ENCODE measurements at places on chromosomes 13 and 19.

- DNase-seq = peak; percentile 32
These were observed 619.6 kb downstream of the KCTD12 start for GRCh38 chr13:76266561-76266960.

GRCh38 chr19:4016486-4016885 is 8.9 kb downstream of the PIAS4 start:
- DNase-seq = no peak

- no peak for DNase-seq
These were observed 11.7 kb upstream of the MKNK2 start for GRCh38 chr19:2062770-2063169.

GRCh38 chr19:641702-642101 is 2.0 kb downstream of the FGF22 start:
- no peak for DNase-seq

GRCh38 chr19:32232449-32232848 is 113.0 kb upstream of the ZNF507 start:
- no peak for DNase-seq

GRCh38 chr19:22617614-22618320 is 16.4 kb upstream of the ZNF492 start:
- DNase-seq = no peak

GRCh38 chr13:28654276-28654675 is 4.7 kb upstream of the POMP start:
- peak; percentile 57 for DNase-seq

GRCh38 chr19:21680671-21681070 is 86.7 kb downstream of the ZNF100 start:
- DNase-seq = no peak

GRCh38 chr19:1253514-1254080 is 5.2 kb downstream of the MIDN start:
- DNase-seq = no peak

DNA sequence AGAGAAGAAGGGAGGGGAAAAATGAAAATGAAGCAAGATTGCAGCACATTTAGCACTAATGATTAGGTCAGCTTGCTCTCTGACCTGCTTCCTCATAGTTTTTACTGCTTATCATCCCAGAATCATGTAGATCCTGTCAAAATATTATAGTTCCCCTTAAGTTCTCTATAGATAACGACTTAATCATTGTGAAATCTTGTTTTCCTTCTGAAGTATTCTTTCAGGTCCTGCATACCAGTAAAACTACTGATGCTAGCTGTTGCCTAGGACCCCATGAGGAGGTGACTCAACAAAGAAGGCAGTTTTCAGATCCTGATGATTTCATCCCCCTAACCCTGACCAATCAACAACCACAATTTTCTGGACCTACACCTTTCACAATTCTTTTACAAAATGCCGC is 1131.7 kb downstream of the SLITRK5 start:
- no peak for DNase-seq

DNA sequence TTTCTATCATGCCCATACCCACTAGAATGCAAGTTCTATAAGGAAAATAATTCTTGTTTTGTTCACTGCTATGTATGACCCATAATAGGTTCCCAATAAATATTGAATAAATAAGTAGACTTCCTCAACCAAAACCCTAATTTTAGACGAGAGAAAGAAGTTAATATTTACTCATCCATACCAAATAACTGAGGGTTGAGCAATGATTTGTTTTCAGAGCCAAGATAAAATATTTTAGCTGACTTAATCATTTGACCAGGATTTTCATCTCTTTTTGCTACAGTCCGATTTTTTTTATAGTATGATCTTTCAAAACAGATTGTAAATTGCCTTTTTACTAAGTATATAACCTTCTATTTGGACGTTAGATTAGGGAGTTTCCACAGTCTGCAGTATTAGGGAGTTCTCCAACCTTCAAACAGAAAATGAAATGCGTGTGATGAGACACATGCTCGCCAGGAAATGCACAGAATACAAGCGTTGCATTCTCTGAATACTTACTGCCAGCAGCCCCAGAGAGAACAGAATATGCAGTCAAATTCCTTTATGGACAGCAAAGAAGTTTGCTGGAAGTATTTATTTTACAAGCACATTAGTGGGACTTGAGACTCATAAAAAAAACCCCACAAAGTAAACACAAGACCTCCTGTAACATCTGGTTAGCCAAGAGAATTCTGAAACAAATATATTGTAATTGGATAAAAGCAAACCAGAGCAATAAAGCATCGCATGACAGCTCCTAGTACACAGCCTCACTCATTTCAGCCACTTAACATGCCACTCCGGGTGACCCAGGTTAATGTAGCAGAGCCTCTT is 230.0 kb downstream of the MYO16 start:
- peak; percentile 90 for DNase-seq

DNA sequence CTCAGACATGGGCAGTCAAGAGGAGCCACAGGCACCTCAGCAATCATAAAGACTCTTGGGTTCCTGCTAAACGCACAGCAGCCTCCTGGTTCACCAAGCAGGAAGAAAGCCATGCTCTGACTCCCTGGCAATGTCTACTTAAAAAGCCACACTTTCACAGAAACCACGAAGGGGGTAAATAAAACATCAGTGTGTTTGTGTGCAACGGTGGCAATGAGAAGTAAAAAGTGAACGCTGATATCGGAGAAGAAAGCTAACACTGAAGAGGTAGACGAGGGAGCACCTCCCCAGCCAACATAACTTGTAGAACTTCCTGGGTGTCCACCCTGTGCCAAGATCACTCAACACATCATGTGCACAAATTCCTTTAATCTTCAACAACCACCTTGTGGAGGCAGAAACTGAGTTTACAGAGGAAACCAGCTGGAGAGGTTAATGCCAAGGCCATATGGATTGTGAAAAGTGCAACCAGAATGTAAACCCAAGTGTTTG is 30.2 kb downstream of the HSPH1 start:
- DNase-seq = no peak

GRCh38 chr13:100131863-100132574 is 43.1 kb downstream of the PCCA start:
- DNase-seq = peak; percentile 92

DNA sequence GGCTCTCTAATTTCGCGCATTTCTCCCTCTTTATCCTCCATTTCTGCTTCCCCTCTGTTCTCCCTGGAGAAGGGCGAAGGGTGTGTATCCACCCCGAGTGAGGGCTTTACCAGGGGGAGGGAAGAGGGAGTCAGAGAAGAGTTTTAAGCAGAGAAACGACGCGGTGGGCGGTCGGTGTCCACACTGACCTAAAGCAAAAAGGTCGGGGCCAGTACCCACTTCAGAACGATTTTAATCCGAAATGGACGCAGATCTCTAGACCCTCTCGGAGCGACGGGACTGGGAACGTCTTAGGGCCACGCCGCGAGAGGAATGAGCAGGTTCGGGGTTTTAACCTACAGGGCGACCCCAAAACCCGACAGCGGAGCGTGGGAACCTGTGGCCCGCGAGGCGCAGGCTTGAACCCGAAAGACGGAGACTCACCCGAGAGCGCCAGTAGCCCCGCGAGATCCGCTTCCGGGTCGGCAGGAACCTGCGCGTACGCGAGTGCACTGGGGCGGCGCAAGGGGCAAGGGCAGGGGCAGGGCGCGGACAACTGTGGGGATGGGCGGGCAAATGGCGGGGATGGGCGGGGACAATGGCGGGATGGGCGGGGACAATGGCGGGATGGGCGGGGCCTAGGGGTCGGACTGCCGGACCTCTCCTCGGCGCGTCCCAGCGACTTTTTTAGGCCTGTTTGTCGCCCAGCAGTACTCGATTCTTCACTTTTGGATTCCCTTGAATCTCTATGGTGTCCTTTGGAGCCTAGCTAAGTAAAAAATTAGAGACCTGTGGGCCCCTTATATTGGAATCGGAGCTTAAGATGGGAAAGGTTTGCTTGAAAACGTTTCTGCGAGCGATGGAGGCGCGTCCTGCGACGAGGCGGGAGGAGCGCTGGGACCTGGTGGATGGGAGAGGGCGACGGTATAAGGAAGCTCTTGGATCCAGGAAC is at the start of gene ZNF677:
ZNF677 (minus strand) TSS at position 463 of the 931 bp plus-strand sequence. CDS start 3,323 bp downstream, outside the sequence.
- DNase-seq = peak; percentile 92

DNA sequence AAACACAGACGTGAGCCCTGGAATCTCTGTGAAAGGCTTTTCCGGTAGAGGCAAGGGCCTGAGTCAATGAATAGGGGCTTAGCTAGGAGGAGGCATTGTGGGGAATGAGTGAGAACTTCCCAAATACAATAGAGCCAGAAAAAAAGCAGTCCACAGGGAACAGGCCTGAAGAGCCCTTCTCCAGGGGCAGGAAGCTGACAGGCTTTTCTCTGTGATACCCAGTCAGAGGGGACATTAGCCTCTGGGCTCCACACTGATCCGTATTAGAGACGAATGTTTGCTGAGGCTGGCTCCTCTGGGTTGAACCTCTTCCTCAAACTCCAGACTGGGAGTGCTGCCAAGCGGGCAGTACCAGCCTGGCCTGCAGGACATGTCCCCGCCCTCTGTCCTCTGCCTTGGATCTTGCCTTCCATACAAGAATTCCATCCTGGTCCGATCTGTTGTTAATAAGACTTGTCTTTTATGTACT is 2.3 kb downstream of the DHRS12 start:
- no peak for DNase-seq

DNA sequence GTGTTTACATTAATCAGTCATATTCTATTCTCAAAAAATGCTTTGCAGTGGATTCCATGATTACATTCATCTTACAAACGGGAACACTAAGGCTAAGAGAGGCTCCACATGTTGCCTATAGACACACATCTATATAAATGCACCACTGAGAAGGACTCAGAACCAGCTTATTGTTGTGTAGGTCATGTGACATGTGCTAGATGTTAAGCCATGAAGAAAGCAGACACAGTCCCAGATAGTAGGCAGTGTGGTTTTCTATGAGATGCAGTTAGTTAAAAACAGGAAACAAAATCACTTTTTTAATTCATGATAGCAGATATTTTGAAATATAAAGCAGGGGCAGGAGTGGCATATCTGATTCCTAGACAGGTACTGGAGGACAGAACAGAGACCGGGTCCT is 10.7 kb downstream of the SIGLEC6 start:
- DNase-seq = no peak

DNA sequence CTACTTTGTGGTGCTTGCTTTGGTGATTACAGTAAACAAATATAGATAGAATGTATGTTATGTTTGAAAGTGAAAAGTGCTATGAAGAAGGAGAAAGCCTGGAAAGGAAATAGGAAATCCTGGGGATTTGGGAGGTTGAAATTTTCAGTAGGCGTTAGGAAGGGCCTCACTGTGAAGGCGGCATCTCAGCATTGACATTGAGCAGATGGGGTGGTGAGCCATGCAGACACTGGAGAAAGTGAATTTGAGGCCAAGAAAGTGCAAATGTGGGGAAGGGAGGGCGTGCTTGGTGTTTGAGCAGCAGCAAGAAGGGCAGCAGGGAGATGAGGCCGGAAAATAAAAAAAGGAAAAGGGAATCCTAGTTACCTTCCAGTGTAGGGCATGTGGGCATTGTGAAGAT is 20.3 kb downstream of the SOX21 start:
- no peak for DNase-seq

DNA sequence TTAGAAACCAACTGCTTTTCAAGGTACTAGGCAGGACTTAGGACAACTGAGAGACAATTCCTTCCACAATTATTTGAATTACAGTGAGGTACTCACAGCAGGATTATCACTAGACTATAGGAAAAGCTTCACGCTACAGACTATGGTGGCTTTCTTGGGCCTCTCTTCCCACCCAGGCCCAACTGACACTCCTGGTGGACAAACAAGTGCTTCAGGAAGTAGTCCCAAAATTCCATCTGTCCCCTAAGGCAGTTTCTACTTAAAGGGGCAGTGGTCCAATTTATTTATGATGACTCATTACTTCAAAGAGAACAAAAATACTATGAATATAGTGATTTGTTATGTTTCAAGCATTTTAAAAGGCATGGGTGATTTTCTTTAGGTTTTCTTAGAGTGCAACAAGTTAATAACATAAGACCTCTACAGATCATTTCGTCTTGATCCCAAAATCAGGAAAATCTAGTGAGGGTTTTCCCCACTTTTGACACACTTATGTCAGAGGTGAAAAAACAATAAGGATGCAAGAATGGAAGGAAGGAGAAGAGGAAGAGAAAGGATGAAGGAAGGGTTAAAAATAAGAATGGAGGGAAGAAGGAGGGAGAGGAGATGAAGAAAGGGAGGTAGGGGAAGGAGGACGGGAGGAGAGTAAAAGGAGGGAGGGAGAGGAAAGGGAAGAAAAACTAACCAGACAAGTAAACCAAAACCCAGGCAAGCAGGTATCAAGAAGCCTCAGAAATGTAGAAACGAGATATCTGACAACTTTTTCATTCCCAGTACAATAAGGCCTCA is 100.7 kb downstream of the SERP2 start:
- peak; percentile 23 for DNase-seq

- no peak for DNase-seq
These were observed 1.7 kb upstream of the TGFBR3L start for GRCh38 chr19:7912697-7913564.

GRCh38 chr13:21436582-21436981 is 22.5 kb downstream of the ZDHHC20 start:
- no peak for DNase-seq

- DNase-seq = no peak
These were observed 734.3 kb upstream of the MIR17HG start for GRCh38 chr13:90613076-90613795.

GRCh38 chr13:28442839-28443238 is 52.1 kb downstream of the FLT1 start:
- no peak for DNase-seq
